Right ventricle myocardium superior (tissue), 1 donor: ENCODE measurements at places on chromosomes 16 and 17.

DNA sequence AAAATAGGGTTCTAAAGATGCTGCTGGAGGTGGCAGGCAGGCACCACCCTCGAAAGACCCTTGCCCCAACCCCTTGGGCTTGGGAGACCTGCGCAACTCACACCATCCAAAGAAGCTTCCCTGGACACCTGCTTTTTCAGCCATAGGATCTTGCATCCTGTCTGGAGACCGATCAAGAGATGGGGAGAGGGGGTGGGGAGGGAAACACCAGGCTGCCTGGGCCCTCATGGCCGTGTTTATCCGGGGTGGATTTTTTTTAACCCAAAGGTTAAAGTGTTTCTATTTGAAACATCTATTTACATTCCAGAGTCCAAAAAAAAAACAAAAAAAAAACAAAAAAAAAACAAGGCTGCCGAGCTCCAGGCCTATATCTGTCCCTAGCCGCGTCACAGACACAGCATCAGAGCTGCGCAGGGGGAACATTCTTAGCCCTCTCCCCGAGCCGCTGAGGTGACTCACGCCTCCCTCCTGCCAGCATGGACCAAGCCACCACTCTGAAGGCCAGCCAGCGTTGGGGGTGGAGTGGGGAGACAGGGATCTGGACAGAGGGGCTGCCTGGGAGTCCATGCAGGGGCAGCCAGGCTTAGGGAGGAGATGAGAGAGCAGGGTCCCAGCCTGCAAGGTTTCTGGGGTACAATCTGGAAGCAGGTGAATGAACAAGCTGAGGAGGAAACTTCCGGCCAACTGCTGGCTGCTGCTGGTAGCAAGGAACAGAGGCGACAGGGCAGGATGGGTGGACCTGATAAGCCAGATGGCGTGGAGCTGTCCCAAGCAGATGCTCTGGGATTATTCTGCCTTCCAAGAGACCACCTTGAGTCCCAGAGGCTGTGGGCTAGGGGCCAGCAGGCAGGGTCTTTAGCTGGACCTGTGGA lies 14.8 kb downstream of the HDAC5 start:
- DNase-seq = peak; percentile 88

DNA sequence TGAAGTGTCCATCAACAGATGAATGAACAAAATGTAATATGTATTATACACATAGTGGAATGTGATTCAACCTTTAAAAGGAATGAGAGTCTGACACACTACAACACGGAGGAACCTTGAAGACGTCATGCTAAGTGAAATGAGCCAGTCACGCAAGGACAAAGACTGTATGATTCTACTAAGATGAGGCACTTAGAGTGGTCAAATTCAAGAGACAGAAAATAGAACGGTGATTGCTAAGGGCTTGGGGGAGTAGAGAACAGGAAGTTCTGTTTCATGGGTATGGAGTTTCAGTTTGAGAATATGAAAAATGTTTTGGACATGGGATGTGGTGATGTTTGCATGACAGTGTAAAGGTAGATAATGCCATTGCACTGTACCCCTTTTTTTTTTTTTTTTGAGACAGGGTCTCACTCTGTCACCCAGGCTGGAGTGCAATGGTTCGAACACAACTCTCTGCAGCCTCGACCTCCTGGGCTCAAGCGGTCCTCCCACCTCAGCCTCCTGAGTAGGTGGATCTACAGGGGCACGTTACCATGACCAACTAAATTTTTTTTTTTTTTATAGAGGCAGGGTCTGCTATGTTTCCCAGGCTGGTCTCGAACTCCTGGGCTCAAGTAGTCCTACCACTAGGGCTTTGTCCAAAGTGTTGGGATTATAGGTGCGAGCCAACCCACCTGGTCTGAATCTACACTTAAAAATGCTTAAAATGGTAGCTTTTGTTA lies 2.9 kb upstream of the CCDC102A start:
- no peak for DNase-seq

GRCh38 chr16:82092711-82093110 lies 57.7 kb downstream of the HSD17B2 start:
- no peak for DNase-seq

- peak; percentile 82 for DNase-seq
Measured at GRCh38 chr17:80833952-80834892, 157.4 kb upstream of the CHMP6 start.

DNA sequence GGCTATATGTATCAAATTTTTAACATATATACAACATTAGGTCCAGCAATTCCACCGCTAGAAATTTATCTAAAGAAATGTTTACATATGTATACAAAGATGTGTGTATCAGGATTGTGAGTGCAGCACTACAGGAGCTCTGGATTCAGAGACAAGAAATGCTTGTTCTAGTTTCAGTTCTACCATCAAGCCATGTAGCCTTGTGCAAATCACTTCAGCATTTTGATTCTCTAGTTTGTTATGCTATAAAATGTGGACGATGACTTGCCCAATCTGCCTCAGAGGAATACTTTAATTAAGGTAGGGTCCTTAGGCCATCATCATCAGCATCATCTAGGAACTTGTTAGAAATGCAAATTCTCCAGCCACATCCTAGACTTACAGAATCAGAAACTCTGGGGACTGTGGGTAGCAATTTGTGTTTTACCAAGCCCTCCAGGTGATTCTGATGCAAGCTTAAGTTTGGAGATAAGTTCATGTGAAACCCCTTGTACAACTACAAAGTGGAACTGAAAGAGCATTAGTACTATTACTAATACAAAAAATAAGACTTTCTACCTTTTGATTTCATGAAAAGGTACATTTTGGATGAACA lies 131.2 kb upstream of the CORO6 start:
- DNase-seq = no peak

GRCh38 chr17:1733759-1734158 lies 8.9 kb upstream of the SERPINF2 start:
- DNase-seq = no peak

- DNase-seq = no peak
Measured at GRCh38 chr16:85104147-85104546, 8.1 kb downstream of the CIBAR2 start.

DNA sequence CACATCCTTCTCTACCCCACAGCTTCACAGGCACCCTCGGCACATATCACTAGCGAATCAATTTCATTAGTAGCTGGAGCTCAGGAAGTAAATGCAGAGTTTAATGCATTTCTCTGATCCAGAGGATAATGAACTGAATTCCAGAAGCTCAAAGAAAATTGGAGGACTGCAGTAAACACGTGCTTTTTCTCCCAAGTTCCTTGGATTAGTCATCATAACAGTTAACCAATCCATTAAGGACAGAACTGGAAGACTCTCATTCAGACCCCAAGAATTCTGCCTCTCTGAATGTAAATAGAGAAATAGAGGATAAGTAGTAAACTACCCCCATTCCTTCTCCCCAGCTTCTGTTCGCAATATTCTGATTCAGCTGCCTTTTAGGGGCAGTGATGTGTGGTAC lies 40.7 kb downstream of the DUSP14 start:
- DNase-seq = no peak

DNA sequence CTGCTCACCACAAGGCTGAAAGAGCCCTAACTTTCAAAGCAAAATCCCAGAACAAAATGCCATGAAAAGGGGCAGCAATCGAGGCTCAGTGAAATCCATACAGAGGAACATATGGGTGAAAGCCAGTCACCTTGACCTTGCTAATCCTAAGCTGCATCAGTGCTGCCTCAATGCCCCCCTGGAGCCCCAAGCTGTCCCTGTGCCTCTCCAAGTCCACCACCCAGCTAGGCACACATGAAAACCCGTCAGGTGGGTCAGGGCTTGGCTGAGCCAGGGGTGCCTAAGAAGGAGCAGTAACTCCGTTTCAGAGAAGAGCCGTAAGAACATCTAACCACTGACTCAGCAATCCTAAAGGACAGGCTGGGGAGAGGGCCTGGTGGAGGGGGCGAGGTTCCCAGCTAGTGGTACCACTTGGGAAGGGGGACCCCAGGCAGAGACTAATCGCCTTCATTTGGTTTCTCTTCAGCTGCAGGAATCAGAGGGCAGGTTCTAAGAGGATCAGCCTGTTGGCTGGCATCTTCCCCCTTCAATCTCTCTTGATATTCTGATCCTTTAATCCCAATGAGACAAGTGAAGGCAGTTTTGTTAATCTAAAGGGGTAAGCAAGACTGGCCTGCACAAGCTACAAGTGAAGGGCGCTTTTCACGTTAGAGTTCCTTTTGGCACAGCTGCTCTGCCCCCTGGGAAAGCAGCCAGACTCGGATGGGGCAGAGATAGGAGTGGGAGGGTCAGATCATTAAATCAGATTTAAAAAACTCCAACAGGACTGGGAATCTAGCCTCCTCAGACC lies 7.6 kb downstream of the PITPNA start:
- DNase-seq = no peak

GRCh38 chr17:44687756-44688155 lies 1.8 kb downstream of the CCDC43 start:
- DNase-seq = no peak

DNA sequence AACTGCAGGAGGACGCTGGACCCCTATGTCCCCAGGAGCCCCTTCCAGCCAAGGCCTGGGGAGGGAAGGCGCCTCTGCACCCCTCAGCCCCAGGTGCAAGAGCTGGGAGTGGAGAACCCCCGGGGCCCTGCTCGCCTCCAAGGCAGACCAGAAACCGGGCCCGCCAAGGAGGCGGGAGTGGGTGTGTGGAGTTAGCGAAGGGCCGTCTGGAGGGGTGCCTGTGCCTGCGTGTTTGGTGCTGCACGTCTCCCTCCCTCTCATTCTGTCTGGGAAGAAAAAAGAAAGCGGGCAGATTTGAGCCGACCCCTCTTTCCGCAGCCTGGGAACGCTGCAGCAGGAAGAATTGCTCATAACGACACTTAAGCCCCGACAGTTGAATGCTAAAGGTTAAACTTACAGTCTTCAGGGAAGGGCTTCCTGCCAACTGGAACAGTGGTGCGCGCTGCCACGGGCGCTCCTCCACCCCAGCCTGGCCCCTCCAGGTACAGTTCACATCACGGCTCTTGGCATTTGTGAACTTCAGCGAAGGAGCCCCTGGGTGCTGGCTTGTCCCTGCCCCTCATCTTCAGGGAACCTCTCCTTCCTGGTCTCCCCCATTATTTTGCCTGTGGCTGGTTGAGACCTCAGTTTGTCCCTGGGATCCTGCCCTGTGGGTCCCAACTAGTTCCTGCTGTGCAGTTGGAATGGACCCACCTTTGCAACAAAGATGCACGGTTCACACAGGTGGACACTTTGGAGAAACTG lies 19.2 kb upstream of the ZFHX3 start:
- no peak for DNase-seq
